ENCODE measurements at places on chromosomes 2 and 18. TPM values are rescaled to one million over a fixed set of nuclear protein-coding genes. Genes with fewer than 3 reads are reported as not detected.

- DNase-seq = no peak
- H3K27me3 ChIP-seq = no peaks in the 10 kb centered on the region
- no peaks in the 10 kb centered on the region for H3K36me3 ChIP-seq
These were observed 32.5 kb downstream of the R3HDM1 start for GRCh38 chr2:135563793-135564192.

Gene TRIM43
- not detected for total RNA-seq

DNA sequence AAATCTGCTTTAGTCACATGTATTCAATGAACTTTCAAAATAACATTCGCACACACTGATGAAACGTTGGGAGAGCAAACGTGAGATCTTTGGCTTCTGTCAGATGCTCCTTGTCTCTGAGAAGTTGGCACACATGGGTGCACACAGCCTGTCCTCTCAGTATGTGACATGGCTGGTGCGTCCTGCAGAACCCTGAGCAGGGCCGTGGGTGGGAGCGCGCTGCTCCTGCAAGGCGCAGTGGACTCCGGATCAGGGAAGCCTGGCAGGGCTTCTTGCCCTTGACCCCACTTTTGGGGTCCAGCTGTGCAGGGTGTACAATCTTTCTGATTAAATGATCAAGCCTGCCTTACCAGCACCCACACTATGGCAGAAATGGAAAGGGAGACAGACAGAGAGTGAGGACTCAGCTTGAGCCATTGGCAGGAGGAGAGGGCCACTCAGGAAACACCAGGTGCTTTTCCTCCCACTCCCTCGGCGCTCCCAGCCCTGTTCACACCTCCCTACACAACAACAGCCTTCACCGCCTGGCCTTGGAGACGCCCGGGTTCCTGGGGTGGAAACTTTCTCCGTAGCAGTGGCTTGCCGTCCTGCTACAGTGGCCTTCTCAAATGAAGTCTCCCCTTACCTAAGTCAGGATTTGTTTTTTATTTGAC is 108.4 kb upstream of the SNTG2 start:
- no peak for DNase-seq
- no peaks in the 10 kb centered on the region for H3K36me3 ChIP-seq
- H3K4me3 ChIP-seq = no peak overlapping the region
- no peak overlapping the region for H3K27ac ChIP-seq
- no peaks in the 10 kb centered on the region for H3K4me1 ChIP-seq

DNA sequence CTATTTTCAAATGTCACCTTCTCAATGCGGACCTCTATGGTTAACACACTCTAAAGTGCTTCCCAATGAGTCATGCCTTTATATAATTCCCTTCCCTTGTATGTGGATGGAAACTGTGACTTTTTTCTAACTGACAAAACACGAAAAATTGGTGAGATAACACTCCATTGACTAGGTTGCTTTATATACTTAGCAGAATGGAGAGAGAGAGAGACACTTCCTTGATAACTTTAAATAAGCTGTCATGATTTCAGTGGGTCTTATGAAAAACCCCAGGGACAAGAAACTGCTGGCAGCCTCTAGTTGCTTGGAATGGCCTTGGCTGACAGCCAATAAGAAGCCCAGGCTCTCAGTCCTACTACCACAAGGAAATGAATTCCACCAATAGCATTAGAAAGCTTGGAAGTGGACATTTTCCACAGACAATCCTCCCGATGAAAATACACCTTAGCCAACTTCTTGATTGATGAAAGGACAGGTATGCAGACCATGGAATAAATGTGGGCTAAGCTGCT is 322.2 kb downstream of the ZNF804A start:
- H3K36me3 ChIP-seq = no peaks in the 10 kb centered on the region
- H3K27ac ChIP-seq = no peak overlapping the region
- no peaks in the 10 kb centered on the region for H3K4me1 ChIP-seq
- no peak overlapping the region for H3K4me3 ChIP-seq
- no peaks in the 10 kb centered on the region for H3K27me3 ChIP-seq

Gene BMP10
- not detected for total RNA-seq

- H3K4me3 ChIP-seq = no peak overlapping the region
- H3K36me3 ChIP-seq = no peaks in the 10 kb centered on the region
- H3K27ac ChIP-seq = no peak overlapping the region
- no peaks in the 10 kb centered on the region for H3K4me1 ChIP-seq
- no peak for DNase-seq
These were observed 276.2 kb downstream of the ASXL3 start for GRCh38 chr18:33854086-33854826.

Gene CHST10
- 23.0 TPM for total RNA-seq

DNA sequence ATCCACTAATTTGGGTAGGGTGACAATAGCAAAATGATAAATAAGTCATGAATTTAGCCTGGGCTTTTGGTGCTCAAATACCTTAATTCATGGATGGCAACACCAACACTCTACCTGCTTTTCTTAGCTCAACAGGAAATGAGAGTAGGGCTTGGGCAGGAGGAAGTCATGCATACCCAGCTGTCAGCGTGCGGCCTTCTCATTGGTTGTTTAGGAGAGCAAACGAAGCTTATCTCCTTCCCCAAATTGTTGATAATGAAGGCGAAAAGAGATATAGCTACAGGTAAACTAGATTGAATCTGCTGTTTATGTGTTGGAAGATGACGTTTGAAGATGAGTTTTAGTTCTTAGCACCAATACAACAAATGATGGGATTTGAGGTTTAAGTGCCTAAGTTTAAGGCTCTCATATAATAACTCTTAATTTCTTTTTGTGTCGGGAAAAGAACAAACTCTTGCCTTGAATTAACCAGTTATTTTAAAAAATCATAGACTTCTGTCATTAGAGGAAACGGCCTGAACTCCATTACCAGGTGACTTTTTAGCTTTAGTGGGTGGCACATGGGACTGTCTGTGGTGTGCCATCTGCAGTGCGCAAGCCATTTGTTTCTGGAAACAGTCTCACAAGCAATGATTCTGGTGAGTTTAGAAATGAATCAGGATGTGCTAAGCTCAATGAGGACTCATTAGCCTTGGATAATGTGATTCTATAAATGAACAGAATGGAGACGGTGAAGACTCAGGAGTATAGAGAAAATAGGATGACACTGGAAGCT is 19.8 kb downstream of the MAP4K4 start:
- no peak overlapping the region for H3K4me3 ChIP-seq
- H3K27me3 ChIP-seq = no peaks in the 10 kb centered on the region
- DNase-seq = no peak
- no peak overlapping the region for H3K27ac ChIP-seq

Gene MAP3K19
- 0.40 TPM for total RNA-seq

DNA sequence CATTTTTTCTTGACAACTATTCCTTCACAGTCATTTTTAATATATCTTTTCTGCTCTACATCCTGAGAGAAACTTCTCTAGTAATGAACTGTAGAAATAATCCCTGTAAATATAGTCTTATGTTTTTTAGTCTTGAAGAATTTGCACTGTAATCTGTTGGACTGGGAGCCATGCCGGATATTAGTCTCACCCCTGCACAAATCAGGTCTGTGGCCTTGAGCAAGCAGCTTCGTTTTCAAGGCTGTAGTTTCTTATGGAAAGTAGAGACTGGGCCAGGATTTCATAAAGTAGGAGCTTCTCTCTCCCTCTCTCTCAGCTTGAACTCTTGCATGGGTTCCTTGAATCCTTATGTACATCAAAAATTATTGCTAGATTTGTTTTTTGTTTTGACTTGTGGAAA is 8.7 kb downstream of the FARP2 start:
- H3K4me1 ChIP-seq = no peaks in the 10 kb centered on the region
- H3K36me3 ChIP-seq = no peaks in the 10 kb centered on the region
- H3K27me3 ChIP-seq = no peaks in the 10 kb centered on the region
- no peak for DNase-seq

Gene IL36B
- total RNA-seq = not detected

DNA sequence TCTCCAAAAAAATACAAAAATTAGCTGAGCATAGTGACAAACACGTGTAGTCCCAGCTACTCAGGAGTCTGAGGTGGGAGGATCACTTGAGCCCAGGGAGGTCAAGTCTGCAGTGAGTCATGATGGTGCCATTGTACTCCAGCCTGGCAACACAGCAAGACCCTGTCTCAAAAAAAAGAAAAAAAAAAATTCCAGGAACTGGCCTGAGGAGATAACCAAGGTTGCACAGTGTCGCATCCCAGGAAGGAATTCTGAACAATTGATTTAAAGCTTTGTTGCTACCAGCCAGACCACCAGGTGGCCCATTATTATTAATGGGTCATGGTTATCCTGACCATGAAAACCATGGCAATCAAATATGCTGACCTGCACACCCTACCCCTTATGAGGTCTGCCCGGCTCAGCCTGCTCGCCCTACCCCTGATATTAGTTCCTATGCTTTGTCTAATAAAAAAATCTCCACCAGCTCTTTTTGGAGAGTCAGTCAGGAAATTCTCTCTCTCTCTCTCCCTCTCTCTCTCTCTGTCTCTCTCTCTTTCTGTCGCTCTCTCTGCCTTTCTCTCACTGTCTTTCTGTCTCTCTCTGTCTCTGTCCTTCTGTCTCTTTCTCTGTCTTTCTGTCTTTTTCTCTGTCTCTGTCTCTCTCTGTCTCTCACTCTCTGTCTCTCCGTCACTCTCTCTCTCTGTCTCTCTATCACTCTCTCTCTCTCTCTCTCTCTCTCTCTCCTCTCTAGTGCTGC is 73.7 kb downstream of the NCAPH start:
- H3K27ac ChIP-seq = no peak overlapping the region
- H3K4me1 ChIP-seq = no peaks in the 10 kb centered on the region
- no peak for DNase-seq
- H3K36me3 ChIP-seq = no peaks in the 10 kb centered on the region
- no peaks in the 10 kb centered on the region for H3K27me3 ChIP-seq
- no peak overlapping the region for H3K4me3 ChIP-seq

GRCh38 chr18:61967252-61967891 is 74.6 kb upstream of the RNF152 start:
- H3K27me3 ChIP-seq = no peaks in the 10 kb centered on the region
- no peaks in the 10 kb centered on the region for H3K4me1 ChIP-seq
- no peak for DNase-seq
- no peaks in the 10 kb centered on the region for H3K36me3 ChIP-seq
- H3K4me3 ChIP-seq = no peak overlapping the region

GRCh38 chr2:70902067-70902442 is 33.6 kb upstream of the ATP6V1B1 start:
- peaks cover 25% of the 10 kb centered on the region for H3K4me1 ChIP-seq
- peak overlapping the region; percentile 38 for H3K4me3 ChIP-seq
- no peaks in the 10 kb centered on the region for H3K36me3 ChIP-seq

DNA sequence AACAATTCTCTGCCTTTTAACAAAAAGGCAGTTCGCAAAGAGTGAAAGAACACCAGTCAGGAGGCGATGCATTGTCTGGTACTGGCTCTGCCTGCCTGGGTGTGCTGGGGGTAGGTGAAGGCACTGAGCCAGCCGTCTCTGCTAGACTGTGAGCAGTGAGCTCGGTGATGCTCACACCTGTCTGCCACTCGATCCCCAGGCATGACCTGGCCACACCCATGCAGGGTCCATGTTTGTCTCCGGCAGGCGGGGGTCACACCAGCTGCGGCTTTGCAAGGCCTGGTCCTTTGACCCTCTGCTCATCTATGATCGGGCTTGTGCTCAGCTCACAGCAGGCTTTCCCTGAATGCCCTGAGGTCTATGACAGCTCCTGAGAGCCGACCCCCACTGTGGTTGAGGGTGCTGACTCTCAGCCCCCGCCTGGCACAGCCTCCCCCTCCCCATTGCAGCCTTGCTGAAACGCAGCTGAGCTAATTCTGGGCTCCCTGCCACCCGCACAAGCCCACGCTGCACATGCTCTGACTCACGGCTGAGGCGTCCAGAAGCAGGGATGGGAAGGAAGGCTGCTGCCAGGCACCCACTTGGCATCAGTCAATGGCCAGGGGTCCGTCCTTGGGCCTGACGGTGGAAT is 23.7 kb downstream of the CRACDL start:
- no peak overlapping the region for H3K4me3 ChIP-seq

DNA sequence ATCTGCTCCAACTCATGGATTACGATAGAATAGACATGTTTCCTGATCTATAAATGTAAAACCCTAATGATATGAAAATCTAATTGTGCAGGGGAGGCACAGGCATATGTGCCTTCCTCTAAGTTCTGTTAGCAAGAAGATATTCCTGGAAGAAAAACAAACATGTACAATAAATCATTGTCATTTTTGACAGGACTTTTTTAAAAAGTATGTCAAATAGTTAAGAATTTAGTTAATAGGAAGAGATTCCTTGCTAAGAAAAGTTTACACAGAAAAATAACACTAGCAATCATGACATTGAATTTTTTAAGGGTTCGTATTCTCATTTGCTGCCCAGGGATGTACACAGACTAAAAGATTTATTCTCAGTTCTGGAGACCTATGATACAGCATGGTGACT is 15.3 kb upstream of the CREB1 start:
- no peaks in the 10 kb centered on the region for H3K36me3 ChIP-seq
- no peaks in the 10 kb centered on the region for H3K4me1 ChIP-seq
- no peaks in the 10 kb centered on the region for H3K27me3 ChIP-seq
- no peak overlapping the region for H3K27ac ChIP-seq
- no peak overlapping the region for H3K4me3 ChIP-seq

DNA sequence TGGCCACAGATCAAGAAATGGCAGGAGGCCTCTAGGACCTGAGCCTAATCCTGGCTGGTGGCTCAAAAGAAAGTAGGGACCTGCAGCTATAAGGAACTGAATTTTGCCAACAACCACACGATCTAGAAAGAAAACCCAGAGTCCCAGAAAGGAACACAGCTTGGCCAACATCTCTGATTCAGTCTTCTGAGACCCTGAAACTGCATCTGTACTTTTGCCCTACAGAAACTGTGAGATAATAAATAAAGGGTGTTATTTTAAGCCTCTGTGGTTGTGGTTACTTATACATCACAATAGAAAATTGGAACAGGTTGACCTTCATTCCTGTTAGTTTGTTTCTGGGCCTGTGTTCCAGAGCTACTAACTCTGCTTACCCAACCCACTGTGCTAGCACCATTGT is 356.8 kb upstream of the ST6GAL2 start:
- H3K27me3 ChIP-seq = no peaks in the 10 kb centered on the region
- DNase-seq = no peak
- no peaks in the 10 kb centered on the region for H3K4me1 ChIP-seq
